ENCODE measurements at places on chromosomes 5 and 9.

- DNase-seq = no peak
Observed at GRCh38 chr9:2907411-2907810, 63.5 kb upstream of the PUM3 start.

- DNase-seq = no peak
Observed at GRCh38 chr9:120899490-120900068, 22.6 kb upstream of the PHF19 start.

GRCh38 chr9:133499892-133500270 lies 21.0 kb upstream of the SLC2A6 start:
- no peak for DNase-seq

DNA sequence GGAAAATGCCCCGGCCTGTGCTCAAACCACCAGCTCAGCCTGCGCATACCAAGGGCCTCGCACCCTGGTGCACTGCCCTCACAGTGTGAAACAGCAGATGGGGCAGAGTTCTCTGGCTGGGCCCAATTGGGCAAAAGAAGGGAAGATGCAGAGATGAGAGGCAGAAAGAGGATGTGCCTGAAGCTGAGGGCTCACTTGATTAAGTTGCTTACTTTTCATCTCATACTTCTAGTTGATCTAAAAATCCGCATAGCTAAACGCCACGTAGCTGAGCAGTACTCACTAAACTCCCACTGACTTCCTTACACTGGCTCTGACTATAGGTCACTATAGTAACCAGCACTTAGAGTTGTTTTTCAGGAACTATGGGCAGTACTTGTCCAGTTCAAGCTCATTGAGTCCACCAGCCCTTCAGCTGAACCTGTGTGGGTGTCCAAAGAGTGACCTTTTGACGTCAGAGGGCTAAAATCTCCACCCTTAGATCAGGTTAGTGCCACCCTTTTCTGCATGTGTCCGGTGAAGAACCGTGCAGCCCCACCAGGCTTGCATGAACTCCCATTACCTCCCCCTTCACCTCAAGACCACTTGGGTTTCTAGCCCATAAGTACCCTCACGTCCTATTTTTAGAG lies 215.2 kb downstream of the AUH start:
- no peak for DNase-seq

- DNase-seq = no peak
Observed at GRCh38 chr9:99415606-99416005, 193.5 kb downstream of the SEC61B start.

DNA sequence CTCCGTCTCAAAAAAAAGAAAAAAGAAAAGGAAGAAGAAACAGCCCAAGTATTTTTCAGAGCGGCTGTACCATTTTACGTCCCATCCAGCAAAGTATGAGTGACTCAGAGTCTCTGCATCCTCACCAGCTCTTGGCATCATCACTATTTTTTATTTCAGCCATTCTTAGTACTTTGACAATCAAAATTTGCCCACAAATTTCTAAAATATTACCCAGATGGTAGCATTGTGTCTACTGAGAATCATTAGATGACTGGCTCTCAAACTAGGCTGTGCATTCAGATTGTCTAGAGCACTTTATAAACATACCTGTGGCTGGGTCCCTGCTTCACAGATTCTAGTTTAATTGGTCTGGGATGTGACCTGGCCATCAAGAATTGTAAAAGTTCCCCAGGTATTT lies 21.6 kb upstream of the MELK start:
- DNase-seq = no peak

DNA sequence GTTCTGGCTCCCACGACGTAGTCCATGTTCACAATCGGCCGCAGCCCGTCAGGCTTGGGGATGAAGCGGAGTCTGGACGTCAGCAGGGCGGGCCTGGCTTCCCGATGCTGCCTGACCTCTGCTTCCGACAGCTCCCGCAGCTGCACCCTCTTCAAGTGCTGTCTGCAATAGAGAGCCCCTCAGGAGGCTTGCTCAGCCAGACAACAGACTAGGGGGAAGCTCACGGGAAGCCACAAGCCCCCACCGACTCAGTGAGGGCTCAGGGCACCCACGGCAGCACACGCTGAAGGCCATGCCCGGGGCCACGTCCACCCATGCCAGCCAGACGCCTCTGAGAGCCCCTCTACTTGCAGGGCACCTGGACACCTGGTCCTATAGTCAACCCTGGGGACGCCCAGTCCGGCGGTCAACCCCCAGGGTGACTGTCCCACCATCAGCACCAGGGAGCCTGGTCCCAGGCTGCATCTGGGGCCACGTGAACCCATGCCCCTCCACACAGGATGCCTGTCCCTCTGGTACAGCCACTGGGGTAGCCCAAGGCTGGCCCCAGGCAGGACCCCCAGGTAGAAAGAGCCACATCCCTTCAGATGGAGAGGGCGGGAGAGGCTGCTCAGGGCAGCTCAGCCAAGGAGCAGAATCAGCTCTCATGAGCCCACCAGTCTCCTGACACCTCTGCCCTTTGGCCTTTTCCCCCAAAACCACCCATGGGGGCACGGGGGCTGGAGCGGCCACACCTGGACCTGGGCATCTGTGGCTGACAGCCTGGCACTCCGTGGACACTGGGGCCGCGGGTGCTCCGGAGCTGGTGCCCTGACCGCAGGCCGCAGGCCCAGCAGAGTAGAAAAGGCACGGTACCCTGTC lies 14.5 kb downstream of the TERT start:
- DNase-seq = peak; percentile 7

GRCh38 chr5:61274511-61274911 lies 57.5 kb upstream of the ZSWIM6 start:
- no peak for DNase-seq

GRCh38 chr5:124665625-124666024 lies 80.8 kb downstream of the ZNF608 start:
- no peak for DNase-seq

GRCh38 chr9:91077624-91078368 lies 276.2 kb downstream of the SYK start:
- DNase-seq = no peak

DNA sequence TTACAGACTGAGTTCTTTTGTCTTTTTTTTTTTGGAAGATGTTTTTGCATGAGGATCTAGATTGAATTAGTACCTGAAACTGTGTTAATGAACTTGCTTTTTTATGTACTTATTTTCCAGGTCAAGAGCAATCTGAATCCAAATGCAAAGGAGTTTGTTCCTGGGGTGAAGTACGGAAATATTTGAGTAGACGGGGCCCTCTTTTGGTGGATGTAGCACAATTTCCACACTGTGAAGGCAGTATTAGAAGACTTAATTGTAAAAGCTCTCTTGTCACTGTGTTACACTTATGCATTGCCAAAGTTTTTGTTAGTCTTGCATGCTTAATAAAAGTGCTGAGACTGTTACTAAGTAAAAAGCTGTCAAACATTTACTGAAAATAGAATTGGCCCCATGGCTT lies 14.5 kb downstream of the SLC23A1 start:
- no peak for DNase-seq

- DNase-seq = no peak
Observed at GRCh38 chr9:137367506-137368430, 55.2 kb downstream of the EXD3 start.

DNA sequence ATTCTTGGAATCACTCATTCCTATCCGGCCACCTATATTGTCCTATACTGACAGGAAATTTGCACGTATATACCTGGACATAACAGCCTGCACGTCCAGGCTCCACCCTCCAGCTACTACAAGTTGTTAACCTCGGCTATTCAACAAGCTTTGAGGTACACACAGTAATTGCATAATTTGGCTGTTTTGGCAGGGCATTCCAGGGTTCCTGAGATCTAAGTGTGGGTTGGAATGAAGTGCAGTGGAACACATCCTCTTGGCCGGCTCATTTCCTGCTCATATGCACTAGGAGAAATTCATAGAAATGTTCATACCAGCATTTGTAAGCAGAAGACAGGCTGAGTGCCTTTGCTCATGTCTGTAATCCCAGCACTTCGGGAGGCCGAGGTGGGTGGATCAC lies 222.3 kb downstream of the FBXL7 start:
- no peak for DNase-seq

GRCh38 chr5:100502684-100503083 lies 32.5 kb upstream of the FAM174A start:
- DNase-seq = no peak

- no peak for DNase-seq
Observed at GRCh38 chr9:24218656-24219055, 327.0 kb downstream of the IZUMO3 start.

Data from left ventricle myocardium inferior (tissue), 1 donor.